ENCODE measurements at places on chromosomes 1 and 21.
A peak's percentile ranks its signal among the peaks of the same experiment; 100 is the strongest.

- no peak for DNase-seq
Measured at GRCh38 chr1:210437781-210438180, 109.1 kb downstream of the HHAT start.

DNA sequence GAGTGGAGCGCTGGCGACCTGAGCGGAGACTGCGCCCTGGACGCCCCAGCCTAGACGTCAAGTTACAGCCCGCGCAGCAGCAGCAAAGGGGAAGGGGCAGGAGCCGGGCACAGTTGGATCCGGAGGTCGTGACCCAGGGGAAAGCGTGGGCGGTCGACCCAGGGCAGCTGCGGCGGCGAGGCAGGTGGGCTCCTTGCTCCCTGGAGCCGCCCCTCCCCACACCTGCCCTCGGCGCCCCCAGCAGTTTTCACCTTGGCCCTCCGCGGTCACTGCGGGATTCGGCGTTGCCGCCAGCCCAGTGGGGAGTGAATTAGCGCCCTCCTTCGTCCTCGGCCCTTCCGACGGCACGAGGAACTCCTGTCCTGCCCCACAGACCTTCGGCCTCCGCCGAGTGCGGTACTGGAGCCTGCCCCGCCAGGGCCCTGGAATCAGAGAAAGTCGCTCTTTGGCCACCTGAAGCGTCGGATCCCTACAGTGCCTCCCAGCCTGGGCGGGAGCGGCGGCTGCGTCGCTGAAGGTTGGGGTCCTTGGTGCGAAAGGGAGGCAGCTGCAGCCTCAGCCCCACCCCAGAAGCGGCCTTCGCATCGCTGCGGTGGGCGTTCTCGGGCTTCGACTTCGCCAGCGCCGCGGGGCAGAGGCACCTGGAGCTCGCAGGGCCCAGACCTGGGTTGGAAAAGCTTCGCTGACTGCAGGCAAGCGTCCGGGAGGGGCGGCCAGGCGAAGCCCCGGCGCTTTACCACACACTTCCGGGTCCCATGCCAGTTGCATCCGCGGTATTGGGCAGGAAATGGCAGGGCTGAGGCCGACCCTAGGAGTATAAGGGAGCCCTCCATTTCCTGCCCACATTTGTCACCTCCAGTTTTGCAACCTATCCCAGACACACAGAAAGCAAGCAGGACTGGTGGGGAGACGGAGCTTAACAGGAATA is 4.2 kb downstream of the TFAP2E start:
- DNase-seq: peak; percentile 44

GRCh38 chr1:205072881-205073280 is 11.4 kb downstream of the TMEM81 start:
- DNase-seq: no peak

- no peak for DNase-seq
Measured at GRCh38 chr1:106063510-106063909, 993.0 kb upstream of the PRMT6 start.

DNA sequence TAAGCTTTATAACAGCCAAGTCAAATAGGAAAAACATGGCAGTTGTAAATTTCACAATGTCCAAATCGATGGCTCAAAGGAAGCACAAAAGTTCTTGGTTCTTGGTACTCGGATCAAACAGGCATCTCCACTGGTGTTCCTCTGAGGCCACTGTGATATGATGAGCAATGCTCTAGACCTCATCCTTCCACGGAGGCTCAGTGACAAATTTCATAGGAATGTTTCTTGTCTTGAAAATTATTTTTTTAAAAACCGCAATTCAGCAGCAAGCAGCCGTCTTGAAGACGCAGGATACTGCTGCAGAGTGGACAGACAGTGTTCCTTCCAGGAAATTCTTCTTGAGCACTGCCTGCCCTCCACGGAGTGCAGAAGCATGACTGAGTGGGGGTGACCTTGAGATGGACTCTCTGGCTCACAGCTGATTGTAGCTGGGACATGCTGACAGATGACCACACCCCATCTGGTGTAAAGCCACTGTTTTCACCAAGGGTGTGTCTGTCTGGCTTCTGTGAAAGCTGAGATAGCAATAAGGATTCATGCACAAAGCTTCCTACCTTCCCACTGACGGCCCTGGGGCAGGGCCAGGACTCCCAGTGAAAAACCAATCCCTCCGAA is 61.9 kb downstream of the TIAM1 start:
- no peak for DNase-seq

- DNase-seq: no peak
Measured at GRCh38 chr1:48181669-48182367, 40.7 kb upstream of the SLC5A9 start.

- DNase-seq: no peak
Measured at GRCh38 chr21:34018910-34019309, 54.5 kb upstream of the MRPS6 start.

DNA sequence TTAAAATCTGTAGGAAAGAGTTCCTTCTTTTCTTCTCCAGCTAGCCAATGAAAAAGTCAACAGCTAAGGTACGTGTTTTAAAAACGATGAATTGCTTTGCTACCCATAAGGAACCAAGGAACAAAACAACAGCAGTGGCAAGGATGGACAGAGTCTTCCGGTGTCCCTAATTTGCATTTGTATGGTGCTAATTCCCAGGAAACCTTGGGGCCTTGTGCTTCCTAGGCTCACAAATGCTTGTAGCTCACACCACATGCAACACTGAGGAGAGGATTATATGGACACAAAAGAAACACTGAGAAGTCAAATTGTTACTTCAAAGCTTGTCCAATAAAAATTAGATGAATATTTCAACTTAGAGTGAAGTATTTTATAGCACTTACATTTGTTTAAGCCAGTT is 1.8 kb upstream of the PGBD5 start:
- DNase-seq: no peak

- no peak for DNase-seq
Measured at GRCh38 chr1:216690603-216691002, 32.6 kb downstream of the ESRRG start.

- DNase-seq: no peak
Measured at GRCh38 chr1:105483436-105483835, 1573.0 kb upstream of the PRMT6 start.

GRCh38 chr1:3306583-3307291 is 147.7 kb upstream of the ARHGEF16 start:
- DNase-seq: no peak

DNA sequence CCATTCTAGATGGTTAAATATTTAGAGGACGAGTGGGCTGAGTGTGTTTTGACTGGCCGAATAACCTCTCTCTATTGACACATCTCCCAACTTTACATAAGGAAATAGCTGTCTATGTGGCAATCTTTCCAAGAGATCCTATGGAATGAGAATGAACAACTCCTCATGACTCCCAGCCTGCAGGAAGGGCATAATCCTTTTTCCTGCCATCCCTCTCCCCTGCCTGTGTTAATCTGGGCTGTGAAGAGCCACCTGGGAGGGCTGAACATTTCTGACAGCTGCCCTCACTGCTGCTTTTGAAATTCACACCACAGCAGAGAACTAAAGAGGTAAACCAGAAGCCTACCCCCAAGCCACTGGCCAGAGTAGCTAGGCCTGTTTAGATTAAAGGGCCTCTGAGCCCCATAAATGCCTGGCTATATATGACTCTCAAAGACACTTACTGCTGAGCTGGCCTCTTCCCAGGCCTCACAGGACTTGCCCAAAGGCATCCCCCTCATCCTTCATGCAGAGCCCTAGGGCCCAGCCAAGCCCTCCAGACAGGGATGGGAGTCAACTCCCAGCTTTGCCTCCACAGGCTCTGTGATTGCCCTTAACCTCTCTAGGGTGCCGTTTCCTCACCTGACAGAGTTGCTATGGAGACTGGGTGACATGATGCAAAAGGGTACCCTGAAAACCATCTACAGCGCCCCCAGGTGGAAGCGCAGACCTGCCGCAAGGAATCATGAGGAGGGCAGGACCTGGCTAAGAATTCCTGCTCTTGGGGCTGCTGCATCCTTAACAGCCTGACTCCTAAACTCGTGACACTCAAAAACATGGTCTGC is 42.0 kb upstream of the LDLRAP1 start:
- DNase-seq: no peak

GRCh38 chr1:2232916-2233438 is 4.9 kb downstream of the SKI start:
- peak; percentile 44 for DNase-seq

- peak; percentile 57 for DNase-seq
Measured at GRCh38 chr1:156652131-156652991, 10.4 kb downstream of the BCAN start.

- no peak for DNase-seq
Measured at GRCh38 chr1:201376107-201376463, 1.4 kb downstream of the TNNT2 start.

GRCh38 chr21:39078322-39079065 is 104.8 kb downstream of the PSMG1 start:
- DNase-seq: no peak

DNA sequence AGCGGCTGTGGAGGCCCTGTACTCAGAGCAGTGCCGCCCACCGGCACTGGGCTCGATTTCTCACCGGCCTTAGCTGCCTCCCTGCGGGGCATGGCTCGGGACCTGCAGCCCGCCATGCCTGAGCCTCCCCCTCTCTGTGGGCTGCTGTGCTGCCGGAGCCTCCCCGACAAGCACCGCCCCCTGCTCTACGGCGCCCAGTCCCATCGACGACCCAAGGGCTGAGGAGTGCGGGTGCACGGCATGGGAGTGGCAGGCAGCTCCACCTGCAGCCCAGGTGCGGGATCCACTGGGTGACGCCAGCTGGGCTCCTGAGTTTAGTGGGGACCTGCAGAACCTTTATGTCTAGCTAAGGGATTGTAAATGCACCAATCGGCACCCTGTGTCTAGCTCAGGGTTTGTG is 5.2 kb upstream of the SOD1 start:
- no peak for DNase-seq

DNA sequence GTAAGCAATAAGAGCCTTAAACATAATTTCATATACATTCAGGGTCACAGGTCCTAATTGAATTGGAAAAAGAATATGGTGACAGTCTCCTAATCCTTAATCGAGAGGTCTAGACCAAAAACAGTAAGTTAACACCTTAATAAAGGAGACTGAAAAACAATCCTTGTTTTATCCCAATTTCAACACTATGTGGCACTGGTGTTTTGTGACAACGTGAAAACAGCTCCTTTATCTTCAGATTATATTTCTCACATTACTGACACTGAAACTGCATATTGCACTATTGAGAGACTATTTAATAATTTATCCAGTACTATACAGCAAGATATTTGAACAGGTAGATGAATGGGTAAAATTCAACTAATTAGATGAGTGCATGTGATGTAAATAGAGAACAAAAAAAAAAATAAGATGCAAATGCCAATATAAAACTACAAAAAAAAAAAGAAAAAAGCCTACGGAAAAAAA is 34.1 kb downstream of the TP53BP2 start:
- peak; percentile 71 for DNase-seq

- DNase-seq: no peak
Measured at GRCh38 chr1:36554323-36554628, 71.6 kb upstream of the CSF3R start.

- DNase-seq: no peak
Measured at GRCh38 chr1:106568201-106568974, 488.1 kb upstream of the PRMT6 start.

- no peak for DNase-seq
Measured at GRCh38 chr1:111585447-111586086, 34.0 kb upstream of the RAP1A start.

DNA sequence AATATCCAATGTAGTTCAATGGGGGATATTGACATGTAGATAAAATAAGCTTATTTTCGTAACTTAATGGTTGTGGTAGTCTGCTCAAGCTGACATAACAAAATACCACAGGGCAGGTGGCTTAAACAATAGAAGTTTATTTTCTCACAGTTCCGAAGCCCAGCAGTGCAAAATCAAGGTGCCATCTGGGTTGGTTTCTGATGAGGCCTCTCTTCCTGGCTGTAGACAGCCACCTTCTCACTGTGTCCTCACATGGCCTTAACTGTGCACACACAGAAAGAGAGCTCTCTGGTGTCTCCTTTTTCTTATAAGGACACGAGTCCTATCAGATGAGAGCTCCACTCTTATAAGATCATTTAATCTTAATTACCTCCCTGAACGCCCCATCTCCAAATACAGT is 64.8 kb upstream of the IPO9 start:
- no peak for DNase-seq

DNA sequence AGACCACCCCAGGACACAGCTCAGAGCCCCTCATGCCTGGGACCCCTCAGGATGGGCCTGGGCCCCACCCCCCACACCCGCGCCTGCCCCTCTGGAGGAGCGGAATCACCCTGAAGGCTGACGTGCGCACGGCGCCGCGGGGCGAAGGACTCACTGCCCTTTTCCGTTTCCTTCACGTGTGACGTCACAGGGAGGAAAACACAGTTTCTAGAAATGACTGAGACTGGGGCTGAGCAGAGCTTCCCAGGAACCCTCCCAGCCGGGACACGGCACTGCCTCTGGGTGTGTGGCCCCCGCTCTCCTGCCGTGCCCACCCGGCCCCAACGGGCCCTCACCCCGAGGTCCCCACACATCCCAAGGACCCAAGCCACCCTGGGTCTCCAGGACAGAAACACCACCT is 5.4 kb upstream of the TNFRSF4 start:
- DNase-seq: no peak

DNA sequence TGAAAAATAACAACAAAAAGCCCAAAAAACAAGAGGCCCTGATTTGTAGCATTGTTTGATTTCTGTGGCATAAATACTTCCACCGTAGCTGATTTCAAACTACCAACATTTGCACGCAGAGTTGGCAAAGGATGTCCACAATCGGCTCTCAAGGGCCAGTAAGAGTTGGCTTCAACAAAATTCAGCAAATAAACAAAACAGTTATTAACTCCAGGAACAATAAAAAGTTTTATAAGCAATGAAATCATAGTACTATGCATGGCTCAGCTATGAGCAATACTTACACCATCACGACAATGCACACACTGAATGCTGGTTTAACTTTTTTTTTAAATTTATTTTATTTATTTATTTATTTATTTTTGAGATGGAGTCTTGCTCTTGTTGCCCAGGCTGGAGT is 8.7 kb upstream of the COX20 start:
- no peak for DNase-seq

- no peak for DNase-seq
Measured at GRCh38 chr21:35829067-35829466, 231.3 kb downstream of the SETD4 start.

DNA sequence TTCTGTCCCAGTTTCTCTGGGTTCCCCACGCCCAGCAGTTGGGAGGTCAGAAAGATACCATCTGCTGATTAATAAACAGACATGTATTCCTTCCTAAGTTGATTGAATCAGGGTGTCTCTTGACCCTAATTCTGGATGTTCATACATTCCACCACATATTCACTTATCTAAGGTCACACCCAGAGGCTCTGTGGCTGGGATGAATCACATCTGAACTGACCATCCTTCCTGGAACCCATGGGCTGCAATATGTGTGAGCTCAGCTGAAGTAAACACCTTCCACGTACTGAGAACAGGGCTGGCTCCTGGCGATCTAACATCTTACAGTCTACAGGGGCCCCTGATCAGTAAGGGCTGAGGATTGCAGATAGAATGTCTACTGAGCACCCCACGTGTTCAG is 20.5 kb upstream of the TRABD2B start:
- no peak for DNase-seq

All from dermis blood vessel endothelial cell (primary cell).